Osteoblast (primary cell): ENCODE measurements at places on chromosomes 3 and 15. TPM values are rescaled to one million over a fixed set of nuclear protein-coding genes. Genes with fewer than 3 reads are reported as not detected.

DNA sequence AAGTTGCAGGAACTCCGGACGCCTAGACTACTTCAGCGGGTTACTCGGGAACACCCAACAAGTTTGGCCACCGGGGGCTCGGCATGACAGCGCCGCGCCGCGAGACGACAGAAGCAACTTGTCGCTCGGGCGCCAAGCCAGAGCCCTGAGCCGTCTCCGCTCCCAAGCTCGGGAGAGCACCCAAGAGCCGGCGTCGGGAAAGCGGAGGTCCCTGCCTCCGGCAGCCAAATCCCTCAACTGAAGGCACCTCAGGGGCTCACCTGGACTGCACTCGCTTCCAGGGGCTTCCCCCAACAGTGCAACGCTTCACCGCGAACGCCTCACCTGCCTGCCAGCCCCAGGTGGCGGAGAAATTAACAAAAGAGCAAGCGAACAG is 640 bp downstream of the MB21D2 start:
- peak; percentile 86 for DNase-seq

GRCh38 chr3:65748326-65748725 is 290.4 kb downstream of the MAGI1 start:
- no peak for DNase-seq

- DNase-seq, result no peak
Observed at GRCh38 chr3:169179722-169180121, 483.8 kb downstream of the MECOM start.

GRCh38 chr3:188152660-188153436 is 1.1 kb upstream of the LPP start:
- peak; percentile 84 for DNase-seq

GRCh38 chr3:186138272-186138981 is 29.5 kb upstream of the ETV5 start:
- DNase-seq, result no peak

- no peak for DNase-seq
Observed at GRCh38 chr15:63369296-63369695, 12.3 kb downstream of the CA12 start.

- no peak for DNase-seq
Observed at GRCh38 chr3:8494327-8494726, 7.3 kb upstream of the LMCD1 start.

GRCh38 chr3:72595376-72595775 is 252.9 kb downstream of the SHQ1 start:
- DNase-seq, result no peak

- DNase-seq, result no peak
Observed at GRCh38 chr15:84983294-84983693, 1.6 kb downstream of the PDE8A start.

- DNase-seq, result no peak
Observed at GRCh38 chr3:177606891-177607290, 409.6 kb upstream of the TBL1XR1 start.

DNA sequence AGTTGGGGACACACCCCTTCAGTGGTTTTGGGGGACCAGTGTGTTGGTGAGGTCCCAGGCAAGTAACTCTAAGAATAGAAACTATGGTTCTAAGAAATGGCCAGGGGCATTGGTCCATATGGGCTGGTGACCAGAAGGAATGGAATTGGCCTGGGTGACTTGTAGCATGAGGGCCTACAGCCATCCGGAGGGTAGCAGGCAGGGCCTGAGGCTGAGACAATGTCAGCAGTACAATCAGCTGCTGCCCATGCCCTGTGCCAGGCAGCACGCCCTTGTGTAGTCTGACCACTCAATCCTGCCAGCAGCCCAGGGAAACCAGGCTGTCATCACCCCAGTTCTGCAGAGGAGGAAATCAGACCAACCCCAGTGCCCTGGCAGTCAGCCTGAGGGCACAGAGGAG is 100.6 kb downstream of the DNAJB8 start:
- DNase-seq, result peak; percentile 72

The SPRED1 gene
- total RNA-seq, result 32.6 and 32.7 TPM in 2 replicates

The STXBP5L gene
- not detected in 2 replicates for total RNA-seq

The SPTSSB gene
- total RNA-seq, result not detected in 2 replicates

The CPB1 gene
- total RNA-seq, result 1.1 and 1.8 TPM in 2 replicates
